HEK293T (cell line): ENCODE measurements at places on chromosomes 1 and 21.

GRCh38 chr1:98903261-98903660 is 101.4 kb downstream of the PLPPR5 start:
- DNase-seq = no peak

DNA sequence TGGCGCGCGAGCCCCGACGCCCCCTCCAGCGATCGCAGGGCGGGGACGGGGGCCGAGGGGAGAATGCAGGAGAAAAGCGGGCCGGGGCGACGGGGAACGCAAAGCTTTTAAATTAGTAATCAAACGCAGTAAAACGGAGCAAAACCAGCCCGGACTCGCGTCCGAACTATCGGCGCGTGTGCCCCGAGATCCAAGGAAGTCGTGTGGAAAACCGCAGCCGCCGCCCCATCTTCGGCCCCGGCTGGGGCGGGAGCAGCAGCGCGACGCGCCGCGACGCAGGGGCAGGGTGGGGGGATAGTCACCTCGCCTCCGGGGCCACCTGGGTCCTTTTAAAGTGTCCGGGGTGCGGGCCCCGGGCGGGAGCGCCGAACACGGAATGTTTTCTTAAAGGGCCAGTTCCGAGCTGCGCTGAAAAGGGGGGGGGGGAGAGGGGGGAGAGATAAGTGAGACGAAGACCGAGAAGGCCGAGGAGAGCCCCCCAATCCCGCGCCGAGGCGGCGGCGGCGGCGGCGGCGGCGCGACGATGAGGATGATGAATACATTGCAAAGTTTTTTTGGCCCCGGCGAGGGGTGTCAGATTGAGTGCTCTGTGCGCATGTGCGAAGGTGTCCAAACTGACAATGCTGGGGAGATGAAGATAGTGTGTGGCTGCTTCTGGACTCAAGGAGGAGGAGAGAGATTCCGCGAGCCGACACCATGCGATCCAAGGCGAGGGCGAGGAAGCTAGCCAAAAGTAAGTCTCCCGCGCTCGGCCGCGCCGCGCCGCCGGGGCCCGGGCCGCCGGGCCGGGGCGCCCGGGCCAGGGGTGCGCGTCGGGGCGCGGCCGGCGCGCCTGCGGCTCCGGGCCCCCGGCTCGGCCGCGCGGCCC is at the start of gene PRDM16:
Gene PRDM16 (plus strand): TSS at position 640 of the 868 bp plus-strand sequence. CDS start 57 bp downstream, at position 697.
- DNase-seq = peak; percentile 67

DNA sequence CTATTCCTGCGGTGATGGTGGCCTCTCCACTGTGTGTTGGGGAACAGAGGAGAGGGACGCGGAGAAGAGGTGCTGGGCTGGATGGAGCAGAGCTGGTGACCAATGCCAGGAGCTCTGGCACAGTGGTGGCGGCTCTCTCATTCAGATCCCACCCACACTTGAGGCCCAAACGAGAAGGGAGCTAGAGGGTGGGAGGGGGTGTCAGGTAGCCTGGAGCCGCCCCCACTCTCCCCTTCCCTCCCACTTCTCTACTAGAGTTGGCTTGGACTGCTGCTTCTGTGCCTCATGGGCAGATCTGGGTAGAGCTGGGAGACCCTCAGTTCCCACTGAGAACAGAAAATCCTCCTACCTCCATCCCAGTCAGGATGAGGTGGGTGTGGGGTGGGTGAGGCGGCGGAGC is 3.5 kb downstream of the TTC39A start:
- DNase-seq = no peak

- DNase-seq = no peak
Observed at GRCh38 chr1:212238552-212238951, 46.7 kb upstream of the PPP2R5A start.

- no peak for DNase-seq
Observed at GRCh38 chr1:46812996-46813857, 14.4 kb downstream of the CYP4B1 start.

DNA sequence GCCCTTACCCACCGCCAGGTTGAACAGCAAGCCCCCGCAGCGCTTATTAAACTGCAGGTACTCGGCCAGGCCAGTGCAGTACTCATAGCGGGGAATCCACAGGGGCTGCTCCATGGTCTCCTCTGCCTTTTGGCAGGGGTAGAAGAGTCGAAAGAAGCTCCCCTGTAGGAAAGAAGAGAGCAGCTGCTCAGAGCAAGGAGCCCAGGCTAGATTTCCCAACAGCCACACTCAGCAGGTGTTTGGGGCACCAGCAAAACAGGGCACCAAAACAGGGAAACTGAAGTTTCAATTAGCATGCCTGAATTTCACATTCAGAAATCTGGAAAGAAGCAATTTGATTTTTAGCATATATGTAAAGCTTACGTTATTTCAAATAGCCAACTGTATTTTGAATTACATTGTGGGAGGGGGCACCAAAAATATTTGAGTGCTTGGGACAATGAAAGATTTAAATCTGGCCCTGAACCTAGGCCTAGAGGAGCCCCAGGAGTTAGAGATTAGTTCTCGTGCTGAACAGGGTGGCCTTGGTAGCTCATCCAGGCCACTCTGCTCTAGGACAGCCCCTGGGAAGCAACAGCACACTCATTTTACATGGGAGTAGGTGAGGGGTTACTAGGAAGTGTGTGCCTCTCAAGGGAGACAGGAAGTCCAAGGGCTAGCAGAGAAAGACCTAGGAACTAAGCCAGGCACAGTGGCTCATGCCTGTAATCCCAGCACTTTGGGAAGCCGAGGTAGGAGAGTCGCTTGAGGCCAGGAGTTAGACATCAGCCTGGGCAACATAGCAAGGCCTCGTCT is 8.2 kb downstream of the PAFAH2 start:
- no peak for DNase-seq

- DNase-seq = peak; percentile 75
Observed at GRCh38 chr1:84505493-84506001, 639 bp upstream of the SPATA1 start.

- DNase-seq = no peak
Observed at GRCh38 chr21:43740497-43741156, 21.7 kb downstream of the PDXK start.

DNA sequence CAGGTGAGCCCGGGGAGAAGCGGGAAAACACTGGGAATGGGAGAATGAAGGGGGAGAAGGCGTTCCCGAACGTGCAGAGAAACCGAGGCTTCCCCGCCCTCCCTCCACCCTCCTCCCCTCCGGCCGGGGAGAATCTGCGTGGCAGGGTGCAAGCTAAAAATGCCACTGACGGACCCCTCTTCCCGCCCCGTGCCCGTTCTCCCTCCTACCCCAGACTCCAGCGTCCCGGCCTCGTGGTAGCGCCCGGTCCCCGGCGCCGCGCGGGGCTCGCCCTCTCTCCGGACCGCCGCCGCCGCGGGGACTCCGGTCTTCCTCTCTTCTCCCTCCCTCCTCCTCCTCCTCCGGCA is 81.6 kb upstream of the AK4 start:
- DNase-seq = no peak

- DNase-seq = no peak
Observed at GRCh38 chr1:161688946-161689345, 18.1 kb upstream of the FCRLA start.

- DNase-seq = peak; percentile 57
Observed at GRCh38 chr1:31152181-31152795, 86.8 kb upstream of the PUM1 start.

DNA sequence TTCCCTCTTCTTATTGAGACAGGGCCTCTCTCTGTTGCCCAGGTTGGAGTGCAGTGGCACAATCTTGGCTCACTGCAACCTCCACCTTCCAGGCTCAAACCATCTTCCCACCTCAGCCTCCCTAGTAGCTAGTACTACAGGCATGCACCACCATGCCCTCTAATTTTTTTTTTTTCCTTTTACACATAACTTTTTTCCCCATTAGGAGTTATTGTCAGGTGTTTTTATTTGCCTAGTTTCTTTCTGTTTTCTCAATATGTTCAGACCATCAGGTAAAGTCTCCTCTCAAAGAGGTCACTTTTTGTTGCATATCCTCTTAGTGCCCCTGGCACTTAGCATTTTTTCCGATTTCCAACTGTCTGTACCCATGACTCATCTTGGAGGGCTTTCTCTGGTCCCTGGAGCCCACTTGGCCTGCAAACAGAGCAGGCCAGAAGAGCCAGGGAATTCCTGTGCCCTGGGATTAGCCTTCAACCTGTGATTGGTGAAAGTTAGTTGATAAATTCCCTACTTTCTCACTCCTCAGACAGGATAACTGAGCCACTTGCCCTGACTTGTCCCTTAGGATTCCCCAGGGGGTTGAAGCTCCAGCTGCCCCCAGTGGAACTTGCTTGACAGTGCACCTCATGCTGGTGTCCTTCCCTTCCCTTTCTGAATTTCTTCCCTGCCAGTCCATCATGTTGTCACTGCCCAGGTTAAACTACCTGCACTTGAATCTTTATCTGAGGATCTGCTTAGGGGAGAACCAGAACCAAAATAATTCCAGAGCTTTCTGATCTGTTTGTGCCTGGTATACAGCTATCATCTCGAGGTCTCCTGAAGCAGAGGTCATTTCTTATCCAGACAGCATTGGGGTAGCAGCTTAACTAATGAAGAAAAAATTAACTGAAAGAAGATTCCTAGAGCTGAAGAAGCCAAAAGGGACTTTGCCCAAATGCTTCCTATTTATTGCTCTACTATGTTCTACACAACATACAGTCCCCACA is 2.4 kb downstream of the NTPCR start:
- peak; percentile 86 for DNase-seq

GRCh38 chr1:231896806-231897205 is 270.2 kb downstream of the DISC1 start:
- no peak for DNase-seq

DNA sequence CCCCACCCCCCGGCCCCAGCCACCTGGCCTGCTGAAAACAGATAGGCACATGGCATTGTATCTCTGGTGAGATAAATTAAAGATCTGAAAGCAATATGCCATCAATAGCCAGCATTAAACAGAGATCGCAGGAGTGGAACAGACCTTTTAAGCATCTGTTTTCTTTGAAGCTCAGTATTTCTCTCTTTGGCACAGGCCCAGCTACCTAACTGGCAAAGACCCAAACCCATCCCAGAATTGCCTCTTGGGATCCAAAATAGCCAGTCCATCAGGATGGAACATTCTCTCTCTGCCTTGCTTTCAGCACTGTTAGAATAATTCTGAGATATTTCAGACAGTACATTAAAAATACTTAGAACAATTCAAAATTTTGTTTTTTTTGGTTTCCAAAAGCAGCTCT is 46.0 kb downstream of the KCNJ6 start:
- no peak for DNase-seq

GRCh38 chr1:32240140-32240951 is 6.7 kb upstream of the FAM167B start:
- DNase-seq = no peak

DNA sequence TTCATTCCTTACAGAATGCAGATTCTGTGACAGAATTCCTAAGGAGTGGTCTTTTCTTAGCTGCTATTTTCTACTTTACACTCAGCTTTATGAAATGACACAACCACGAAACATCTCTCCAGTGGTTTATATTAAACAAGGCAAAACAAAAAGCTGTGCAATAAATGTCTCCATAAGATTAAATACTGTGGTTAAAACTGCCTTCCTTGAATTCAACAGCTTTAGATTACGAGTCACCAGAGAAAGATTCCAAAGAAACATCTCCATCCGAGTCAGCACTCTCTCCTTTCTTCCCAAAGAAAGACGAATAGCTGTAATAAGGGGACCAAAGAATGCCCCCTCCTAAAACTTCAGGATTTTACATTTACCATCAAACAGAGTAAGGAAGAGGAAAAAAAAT is 4.6 kb upstream of the C1orf87 start:
- no peak for DNase-seq

DNA sequence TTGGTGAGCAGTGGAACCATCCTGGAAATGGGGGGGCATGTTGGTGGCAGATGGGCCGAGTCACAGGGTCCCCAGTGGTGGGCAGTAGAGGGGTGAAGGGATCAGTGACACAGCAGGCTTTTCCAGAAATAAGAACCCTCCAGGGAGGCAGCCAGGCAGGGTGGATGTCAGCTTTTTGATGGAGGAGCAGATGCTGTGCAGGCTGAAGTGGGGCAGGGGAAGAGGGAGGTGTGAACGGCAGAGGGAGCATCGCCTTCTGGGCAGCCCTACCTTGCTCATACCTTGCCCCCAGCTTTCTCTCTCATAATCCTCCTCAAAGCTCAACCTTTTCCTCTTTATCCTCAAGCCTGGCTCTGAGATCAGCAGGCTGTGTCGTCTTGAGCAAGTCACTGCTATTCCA is 131.8 kb upstream of the IPO9 start:
- DNase-seq = no peak

DNA sequence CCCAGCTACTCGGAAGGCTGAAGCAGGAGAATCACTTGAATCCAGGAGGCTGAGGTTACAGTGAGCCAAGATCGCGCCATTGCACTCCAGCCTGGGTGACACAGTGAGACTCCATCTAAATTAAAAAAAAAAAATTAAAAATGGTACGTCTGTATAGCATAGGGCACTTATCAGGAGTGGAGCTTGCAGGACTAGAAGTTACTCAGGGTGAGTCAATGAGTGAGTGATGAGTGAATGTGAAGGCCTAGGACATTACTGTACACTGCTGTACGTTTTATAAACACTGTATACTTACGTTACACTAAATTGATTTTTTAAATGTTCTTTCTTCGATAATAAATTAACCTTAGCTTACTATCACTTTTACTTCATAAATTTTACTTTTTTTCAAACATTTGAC is 183.6 kb downstream of the NR5A2 start:
- no peak for DNase-seq

- DNase-seq = no peak
Observed at GRCh38 chr1:109791495-109792043, 27.8 kb upstream of the EPS8L3 start.

DNA sequence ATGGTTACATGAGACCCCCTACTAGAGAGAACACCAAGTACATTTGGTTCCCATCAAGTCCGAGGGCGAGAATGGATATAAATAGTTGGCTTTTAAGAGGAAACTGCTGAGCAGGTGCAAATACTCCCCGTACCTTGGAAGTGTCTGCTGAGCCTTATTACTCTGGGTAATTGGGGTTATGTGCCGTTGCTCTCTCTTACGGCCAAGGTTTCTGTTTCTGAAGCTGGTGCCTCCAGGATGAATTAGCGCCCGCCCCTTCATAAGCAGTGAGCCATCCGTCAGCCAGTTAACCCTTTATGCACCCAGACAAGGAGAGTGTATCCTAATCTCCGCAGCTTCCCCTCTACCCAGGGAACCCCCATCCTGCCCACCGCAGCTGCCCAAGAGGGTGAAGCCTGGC is 90.4 kb upstream of the AJAP1 start:
- DNase-seq = no peak

DNA sequence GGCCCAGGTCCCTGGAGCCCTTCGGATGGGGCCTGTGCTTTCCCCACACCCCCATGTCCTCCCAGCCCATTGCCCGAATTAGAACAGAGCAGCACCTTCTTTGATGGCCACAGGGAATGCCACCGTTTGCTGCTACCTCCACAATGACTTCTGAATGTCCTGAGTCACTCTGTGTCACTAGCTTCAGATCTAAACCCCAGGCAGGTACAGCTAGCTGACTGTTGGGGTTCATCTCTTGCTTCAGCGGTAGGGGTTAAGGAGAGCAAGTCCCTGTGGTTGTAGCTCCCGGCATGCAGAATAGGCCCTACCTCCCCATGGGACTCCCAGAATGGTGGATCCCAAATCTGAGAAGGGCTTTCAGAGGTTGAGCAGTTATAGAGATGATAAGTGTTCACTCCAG is 291.1 kb upstream of the POU3F1 start:
- DNase-seq = no peak
